ENCODE measurements at places on chromosomes 11 and 22.

- DNase-seq, result no peak
Measured at GRCh38 chr11:2708151-2708581, 8.4 kb upstream of the KCNQ1OT1 start.

- DNase-seq, result no peak
Measured at GRCh38 chr11:102727890-102728289, 3.1 kb upstream of the MMP8 start.

- no peak for DNase-seq
Measured at GRCh38 chr11:87870086-87870485, 305.2 kb downstream of the RAB38 start.

DNA sequence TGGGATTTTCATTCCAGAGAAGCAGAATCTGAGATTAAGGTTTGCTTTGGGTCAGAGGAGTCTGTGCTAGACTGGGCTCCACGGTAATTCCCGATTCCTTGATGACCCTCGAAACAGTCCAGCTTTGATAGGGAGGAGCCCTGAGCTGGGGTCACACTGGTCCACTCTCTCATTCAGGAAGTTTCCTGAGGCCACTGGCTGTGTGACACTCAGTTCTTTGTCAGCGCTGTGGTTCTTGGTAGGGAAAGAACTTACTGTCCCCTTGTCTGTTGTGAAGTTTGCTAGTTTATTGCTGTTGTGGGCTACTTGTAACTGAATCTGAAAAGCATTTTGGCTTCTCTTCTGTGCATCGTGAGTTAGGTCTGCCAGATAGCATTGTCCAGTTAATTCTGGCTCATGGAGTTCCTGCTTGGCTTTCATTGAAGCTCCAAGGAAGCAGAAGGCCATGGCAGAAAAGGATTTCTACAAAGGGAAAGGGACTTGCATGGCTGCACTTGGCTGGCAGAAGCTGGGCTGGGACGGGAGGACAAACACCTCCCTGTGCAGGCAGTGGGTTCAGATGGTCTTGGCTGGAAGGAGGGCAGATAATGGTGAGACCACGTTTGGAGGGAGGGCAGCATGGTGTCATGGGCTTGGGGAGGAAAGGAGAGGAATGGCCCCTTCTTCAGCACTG, 23.3 kb downstream of the BCR start:
- DNase-seq, result no peak

DNA sequence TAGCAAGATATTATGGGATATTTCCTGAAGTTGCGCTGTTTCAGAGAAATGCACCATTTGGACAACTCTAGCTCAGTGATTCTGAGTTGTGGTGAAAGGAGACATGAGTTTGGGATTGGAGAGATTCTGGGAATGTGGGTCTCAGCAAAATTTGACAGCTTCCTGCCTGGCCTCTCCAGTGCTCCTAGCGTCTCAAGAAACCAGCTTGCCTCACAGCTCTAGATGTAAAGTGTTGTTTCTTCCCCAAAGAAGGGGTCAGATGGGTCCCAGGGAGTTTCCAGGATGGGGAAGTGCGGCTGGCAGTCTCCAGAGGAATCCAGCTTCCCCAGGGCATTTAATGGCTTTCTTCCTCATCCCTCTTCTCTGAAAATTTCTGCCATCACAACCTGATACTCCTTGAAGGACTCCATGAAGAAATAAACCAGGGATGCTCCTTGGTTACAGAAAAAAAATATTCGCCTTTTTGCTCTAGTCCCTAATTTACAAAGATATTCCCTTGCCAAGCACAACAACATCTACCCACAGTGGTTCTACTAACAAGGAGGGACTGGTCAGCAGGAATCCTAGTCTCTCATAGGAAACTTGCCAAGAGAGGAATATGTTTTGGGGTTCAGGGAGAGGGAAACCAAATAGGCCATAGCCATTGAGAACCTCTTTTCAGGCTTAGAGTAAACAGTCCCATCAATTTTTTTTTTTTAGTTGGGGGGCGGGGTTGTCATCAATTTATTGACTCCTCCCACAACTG, 185.4 kb upstream of the E2F8 start:
- DNase-seq, result no peak

DNA sequence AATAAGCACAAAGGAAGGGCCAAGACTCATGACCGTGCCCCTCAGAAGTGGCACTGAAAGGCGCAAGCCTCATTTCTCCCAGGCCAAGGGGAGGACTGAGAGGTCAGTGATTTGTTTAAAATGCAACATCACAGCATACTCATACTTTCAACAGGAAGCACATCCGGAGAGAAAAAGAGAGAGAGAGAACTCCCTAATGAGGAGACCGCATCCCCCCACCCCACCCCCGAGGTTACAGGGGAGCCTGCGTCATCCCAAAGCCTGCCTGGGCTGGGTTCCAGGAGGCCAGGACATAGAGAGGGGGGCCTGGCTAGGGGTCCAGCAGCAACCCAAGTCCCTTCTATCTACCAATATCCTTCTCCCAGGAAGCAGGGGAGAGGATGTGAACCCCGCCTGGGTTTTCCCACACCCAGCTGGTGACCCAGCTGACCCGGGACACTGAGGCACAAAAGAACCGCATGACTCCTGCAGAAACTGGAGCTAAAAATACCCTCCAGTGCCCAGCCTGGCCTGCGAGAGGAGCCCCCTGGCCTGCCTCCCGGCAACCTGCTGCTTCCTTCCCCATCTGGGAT, 3.8 kb downstream of the CSNK1E start:
- DNase-seq, result no peak

GRCh38 chr11:82895437-82896091, 4.7 kb downstream of the PRCP start:
- no peak for DNase-seq

GRCh38 chr11:11020747-11021149, 162.9 kb upstream of the ZBED5 start:
- no peak for DNase-seq

DNA sequence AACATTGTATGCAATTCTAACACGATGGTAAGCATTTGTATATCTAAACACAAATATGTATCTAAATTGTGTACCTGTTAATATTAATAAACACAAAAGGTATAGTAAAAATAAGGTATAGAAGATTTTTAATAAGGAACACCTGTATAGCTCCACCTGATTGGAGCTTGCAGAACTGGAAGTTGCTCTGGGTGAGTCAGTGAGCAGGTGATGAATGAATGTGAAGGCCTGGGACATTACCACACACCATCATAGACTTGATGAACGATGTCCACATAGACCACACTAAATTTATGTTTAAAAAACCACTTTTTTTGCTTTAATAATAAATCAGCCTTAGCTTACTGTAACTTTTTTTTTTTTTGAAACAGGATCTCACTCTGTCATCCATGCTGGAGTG, 97.6 kb upstream of the CLMP start:
- no peak for DNase-seq

DNA sequence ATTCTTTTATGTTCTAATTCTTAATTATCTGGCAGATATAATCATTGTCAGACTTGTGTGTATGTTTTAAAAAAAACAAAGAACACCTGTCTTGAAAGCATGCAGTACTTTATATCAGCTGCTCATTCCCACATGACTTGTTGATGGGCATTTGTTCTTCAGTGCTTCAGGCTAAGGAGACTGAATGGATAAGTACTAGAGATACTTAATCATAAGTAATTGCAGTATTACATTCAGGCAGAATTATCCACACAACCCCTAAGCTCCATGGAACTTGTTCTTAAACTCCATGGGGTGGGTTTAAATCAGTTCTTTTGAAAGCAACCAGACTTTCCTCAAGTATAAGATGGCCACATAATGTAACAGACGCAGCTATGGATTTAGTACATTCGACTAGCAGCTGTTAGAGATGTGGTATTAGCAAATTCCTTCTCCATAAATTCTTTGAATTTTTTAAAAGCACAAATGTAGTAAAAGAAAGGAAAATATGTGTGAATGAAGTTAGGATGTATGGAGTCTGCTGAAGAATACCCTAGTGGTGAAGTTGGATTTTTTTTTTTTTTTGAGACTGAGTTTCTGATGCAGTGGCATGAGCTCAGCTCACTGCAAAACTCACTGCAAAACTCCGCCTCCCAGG, 3.0 kb downstream of the JAM3 start:
- no peak for DNase-seq

DNA sequence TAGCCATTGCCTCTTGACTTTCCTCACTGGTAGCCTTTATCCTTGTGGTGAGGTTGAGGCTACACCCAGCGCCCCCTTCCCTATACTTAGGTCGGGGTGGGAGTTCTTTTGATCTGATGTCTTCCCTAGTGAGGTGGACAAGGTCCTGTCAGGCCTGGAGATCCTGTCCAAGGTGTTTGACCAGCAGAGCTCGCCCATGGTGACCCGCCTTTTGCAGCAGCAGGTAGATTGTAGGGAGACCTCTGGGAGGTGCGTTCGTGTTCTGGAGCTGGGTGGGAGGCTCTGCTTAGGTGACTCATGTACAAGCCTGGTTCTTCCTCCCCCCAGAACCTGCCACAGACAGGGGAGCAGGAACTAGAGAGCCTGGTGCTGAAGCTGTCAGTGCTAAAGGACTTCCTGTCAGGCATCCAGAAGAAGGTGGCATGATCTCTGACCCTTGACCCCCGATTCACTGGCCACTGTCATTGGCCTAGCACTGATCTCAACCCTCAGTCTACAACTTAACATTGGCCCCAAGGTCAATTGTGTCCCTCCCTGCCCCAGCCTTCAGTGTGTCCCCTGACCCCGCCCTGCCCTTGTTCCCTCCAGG, 4.9 kb downstream of the INPPL1 start:
- no peak for DNase-seq

DNA sequence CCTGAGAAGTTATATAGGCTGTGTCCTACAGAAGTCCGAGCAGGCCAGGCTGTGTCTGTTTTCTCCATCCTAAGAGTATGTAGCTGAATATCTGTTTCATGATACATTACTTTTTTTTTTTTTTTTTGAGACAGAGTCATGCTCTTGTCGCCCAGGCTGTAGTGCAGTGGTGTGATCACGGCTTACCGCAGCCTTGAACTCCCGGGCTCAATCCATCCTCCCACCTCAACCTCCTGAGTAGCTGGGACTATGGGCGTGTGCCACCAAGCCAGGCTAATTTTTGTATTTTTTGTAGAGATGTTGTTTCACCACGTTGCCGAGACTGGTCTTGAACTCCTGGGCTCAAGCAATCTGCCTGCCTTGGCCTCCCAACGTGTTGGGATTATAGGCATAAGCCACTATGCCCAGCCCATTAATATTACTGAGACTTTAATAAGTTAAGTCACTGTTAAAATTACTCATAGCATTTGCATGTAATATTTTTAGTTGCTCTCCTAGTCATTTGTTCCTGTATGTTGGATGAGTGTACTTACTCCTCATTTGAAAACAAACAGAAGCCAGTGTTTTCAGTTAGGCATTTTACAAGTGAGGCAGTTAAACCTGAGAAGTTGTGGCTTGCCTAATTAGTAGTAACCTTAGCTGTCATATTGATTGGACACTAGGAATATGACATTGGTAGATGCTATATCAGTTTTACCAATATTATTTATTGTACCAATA, 26.1 kb downstream of the DRG1 start:
- no peak for DNase-seq

GRCh38 chr11:44583353-44583669, 17.8 kb downstream of the CD82 start:
- DNase-seq, result no peak

DNA sequence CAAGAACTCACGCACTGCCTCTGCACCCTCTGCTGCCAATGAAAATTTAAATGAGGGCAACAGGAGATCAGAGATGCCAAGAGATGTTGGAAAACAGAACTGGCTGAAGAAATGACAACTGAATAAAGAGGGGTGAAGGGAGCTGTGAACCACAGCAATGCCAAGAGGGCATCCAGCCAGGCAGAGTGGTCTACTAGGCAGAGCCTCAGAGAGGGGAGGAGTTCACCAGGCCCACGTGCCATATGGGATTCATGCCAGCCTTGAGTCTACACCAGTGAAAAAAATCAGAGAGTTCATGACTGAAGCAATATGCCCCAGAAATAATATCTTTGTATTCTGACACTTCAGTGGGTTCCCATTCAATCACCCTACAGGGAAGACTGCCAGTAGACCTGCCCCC, 4.4 kb downstream of the APOL2 start:
- no peak for DNase-seq

Measured in NT2/D1 (cell line).